T47D (cell line): ENCODE measurements at places on chromosomes 5 and 9.

DNA sequence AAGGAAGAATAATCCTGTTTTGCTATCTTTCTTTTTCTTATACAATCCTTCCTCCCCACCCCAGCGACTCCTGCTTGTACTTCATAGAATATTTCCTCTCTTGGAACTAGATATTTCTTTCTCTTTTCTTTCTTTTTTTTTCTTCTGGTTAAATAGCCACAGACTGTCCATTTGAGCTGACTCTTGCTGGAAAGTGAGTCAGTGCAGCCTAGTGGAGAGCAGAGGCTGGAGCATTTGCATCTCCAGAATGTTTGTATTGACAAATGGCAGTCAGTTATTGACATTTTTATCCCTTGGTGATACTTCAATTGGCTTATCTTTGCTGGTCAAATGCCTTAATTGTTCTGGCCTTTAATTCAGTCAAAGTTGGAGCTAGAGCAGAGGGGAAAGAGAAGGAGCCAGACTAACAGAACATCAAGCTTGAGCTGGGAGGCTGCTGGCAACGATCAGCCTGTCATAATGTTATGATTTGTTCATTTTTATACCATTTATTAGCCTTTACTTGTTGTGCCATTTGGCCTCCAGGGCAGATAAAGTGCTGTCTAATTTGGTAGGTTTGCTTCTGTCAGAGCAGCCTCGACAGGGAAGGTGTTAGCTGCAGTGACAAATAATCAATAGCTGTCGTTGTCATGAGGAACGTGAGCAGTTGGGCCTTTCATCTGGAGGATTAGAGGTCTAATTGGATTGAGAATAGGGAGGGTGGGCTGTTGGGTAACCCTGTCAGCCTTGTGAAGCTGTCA is 69.0 kb downstream of the INVS start:
- DNase-seq, result no peak

GRCh38 chr5:134097211-134097749 is 17.2 kb upstream of the TCF7 start:
- DNase-seq, result no peak

- DNase-seq, result no peak
Measured at GRCh38 chr5:53068291-53068836, 41.2 kb downstream of the MOCS2 start.

DNA sequence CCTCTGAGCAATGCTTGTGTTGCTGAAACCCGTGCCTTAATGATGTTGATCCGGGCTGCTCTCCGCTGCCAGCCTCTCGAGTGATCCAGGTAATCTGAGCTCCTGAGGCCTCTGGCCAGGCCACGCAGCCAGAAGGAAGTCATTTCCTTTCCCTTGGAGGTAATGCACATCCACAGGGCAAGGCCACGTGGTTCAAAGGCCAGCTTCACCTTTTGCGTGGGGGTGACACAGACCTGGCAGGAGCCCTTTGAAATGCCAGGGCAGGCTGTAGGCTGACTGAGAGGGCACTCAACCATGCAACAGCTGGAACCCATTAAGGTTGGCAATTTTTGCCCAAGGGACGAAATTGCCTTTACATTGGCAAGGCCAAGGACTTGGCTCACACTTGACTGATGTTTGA is 80.4 kb downstream of the LIX1 start:
- no peak for DNase-seq

DNA sequence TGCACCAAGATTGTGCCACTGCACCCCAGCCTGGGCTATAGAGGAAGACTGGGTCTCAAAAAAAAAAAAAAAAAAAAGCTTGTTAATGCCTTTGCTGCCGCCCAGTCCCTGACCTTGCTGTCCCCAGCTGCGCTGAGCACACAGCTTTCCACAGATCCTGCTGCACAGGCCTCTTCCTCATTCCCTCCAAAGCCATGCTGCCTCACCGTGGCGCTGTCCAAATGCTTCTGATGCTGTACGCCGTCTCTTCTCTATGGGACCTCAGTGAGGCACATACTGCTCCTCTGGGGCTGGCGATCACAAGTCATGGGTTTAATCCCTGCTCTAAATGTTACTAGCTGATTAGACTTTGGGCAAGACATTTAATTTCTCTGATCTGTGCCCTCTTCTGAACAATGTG is 234.1 kb downstream of the FBXL7 start:
- peak; percentile 6 for DNase-seq

GRCh38 chr5:127586811-127587210 is 62.1 kb upstream of the CTXN3 start:
- no peak for DNase-seq

DNA sequence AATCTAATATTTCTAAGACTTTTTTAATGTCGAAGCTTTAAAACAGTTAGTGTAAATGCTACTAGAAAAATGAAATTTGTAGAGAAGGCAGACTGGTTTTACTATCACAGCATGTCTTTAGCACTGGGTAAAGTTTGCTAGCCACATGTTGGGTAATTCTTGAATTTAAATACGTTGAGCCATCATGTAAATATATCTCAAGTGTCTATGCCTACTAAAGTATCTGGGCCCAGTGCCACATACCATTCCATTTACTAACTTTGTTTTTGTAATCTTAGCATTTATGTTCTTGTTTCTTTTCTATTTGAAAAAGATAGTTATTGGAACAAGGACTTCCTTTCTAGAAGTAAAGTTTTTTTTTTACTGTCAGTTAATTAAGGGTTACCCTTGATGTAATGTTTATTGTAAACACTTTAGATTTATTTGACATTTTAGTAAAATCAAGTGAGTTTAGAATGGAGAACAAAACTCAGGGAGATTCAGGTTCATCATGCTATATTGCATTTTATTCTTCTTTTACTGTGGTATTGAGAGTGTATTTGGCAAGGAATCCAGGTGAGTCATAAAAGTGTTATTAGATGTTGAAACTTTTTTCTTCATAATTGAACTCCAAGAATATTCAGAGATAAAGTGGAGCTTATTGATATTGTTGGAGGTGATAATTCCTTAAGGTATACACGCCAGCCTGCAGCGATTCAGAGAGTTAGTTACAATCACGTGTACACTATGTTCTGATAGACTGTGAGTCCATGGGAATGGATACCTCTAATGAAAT is 182.4 kb downstream of the CCDC171 start:
- DNase-seq, result peak; percentile 2

DNA sequence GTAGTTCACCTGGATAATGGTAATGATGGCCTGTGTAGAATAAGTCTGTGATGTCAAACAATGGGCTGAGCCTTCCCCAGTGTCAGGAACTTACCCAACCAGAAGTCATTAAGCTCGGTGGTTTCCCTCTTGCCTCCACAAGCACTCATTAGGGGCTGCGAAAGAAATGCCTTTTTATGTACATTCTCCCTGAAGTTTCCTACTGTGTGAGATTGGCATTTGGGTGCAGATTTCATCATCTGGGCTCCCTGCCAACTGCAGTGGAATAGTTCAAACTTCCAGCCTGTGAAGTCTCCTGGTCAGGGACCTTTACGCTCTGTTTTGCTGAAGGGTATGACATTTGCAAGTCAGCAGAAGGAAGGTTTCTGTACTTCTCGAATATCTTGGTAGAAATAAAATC is 41.6 kb upstream of the TMEM215 start:
- DNase-seq, result peak; percentile 52
